SHP77 (cell line): ENCODE measurements at places on chromosomes 3 and 15.

- no peak for DNase-seq
Observed at GRCh38 chr3:136928240-136928639, 29.5 kb upstream of the IL20RB start.

DNA sequence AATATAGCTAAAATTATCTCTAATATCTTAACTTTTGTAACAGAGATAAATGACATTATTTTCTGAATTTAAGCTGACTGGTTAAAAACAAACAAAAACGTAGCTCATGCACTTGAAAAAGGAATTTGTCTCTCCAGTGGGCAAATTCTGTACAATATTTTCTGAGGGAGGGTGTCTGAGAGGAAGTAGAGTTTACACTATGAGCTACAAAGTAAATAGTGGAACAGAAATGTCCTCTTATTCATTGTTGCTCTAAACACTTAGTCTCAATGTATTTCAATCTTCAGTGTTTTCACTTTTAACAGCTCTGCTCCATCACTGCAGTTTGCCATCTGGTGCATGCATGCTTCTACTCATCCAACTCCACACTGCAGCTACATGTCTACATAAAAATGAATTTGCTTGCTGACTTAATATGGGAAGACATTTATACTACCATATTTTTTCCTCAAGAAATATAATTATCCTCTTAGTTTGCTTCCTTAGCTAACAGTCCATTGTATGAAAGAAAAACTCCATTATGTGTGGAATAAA is 817.4 kb upstream of the LMCD1 start:
- DNase-seq = no peak

DNA sequence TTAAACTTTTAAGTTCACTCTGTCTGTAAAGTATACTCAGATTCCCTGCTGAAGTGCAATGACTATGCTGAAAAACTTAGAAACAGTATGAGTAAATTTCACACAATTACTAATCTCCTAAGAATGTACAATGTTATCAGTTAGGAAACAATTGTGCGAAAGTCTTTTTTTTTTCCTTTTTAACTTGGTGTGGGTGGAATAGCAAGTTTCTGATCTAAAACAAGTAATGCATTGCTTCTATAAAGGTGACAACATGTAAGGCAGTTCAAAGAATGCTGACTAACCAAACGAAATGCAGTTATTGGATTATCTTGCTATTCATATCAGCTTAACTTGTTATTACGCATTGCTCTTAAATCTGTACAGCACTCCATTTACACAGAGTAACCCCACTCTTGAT is 19.3 kb upstream of the SLC12A8 start:
- no peak for DNase-seq

DNA sequence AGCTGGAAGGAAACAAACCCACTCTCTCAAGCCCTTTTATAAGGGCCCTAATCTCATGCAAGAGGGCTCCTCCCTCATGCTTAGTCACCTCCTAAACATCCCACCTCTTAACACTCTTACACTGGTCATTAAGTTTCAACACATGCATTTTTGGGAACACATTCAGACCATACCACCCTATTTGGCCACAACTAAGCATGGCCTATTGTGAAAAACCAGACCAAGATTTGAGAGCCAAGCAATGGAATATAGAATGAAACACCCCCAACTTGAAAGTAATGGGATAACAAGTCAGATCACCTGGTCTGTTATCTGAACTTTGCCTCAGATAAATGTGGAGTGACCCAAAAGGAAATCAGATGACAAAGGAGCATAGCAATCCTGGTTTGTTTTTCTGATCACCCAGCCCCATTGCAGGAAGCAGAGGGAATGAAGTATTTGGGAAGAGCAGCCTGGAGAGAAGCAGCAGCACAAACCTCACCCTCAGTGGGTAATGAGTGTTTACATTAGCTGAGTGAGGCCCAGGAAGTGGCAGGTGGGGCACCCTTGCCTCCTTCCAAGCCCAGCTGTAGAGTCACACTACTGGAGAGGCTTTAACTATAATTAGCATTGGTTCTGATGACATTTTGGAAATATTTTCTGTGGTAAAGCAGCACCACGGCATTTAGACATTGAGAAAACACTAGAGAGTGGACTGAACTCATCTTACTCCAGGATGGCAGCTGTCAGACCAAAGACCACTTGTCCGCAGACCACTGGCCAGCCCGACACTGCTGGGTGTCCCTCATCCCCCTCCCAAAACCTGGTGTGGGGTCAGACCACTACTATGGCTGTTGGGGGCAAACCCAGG is 48.8 kb upstream of the PRTG start:
- DNase-seq = peak; percentile 72

DNA sequence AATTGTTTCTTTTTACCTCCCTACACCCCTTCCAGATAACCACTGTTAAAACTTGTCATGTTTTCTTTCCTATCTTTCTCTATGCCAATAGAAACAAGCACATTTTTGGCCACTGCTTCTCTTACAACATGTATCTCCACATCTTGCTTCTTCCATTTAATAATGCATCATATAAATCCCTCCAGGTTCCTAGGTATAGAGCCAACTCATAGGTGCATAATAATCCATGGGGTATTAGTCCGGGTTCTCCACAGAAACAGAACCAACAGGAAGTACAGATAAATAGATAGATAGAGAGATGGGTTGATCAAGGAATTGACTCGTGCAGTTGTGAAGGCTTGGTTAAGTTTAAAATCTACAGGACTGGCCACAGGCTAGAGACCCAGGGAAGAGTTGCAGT is 41.5 kb upstream of the PSMD6 start:
- no peak for DNase-seq

DNA sequence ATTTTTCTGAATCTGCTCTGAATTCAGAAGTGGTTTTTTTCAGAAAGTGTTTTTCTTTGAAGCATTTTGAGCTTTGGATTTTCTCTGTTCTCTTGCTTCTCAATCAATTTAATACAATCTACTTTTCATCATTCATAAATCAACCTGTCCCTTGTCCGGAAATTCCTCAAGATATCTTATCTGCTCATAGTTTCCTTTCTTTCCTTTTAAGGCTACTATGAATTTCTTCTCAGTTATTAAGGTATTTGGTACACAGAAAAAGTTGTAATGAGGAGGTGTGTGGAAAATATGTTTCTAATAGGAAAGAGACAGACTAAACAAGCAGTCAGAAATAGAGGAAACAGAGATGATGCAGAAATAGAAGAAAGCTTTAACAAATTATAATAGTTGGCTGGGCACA is 14.4 kb downstream of the CGGBP1 start:
- no peak for DNase-seq

GRCh38 chr15:46111730-46112129 is 476.9 kb downstream of the SQOR start:
- DNase-seq = no peak

GRCh38 chr3:171704002-171704401 is 106.3 kb downstream of the PLD1 start:
- peak; percentile 37 for DNase-seq

DNA sequence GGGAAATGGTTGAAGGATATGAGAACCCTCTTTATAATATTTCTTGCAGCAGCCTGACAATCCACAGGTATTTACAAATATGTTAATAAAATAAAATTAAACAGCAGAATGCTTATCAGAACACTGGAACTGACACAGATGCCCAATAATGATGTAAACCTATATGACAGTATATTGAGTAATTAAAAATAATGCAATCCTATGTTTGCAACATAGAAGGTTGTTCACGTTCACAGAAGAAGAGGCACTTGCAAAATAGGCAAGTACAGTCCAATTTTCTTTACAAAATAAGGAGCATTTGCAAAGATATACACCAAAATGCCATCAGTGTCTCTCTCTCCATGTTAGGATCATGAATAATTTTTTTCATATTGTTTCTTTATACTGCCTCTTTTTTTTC is 397.0 kb upstream of the WNT5A start:
- no peak for DNase-seq

- DNase-seq = peak; percentile 6
Observed at GRCh38 chr3:15333099-15333955, 941 bp upstream of the SH3BP5 start.

GRCh38 chr3:138684396-138684795 is 75.8 kb downstream of the FAIM start:
- DNase-seq = no peak

GRCh38 chr15:100898661-100899462 is 19.2 kb downstream of the ALDH1A3 start:
- no peak for DNase-seq

DNA sequence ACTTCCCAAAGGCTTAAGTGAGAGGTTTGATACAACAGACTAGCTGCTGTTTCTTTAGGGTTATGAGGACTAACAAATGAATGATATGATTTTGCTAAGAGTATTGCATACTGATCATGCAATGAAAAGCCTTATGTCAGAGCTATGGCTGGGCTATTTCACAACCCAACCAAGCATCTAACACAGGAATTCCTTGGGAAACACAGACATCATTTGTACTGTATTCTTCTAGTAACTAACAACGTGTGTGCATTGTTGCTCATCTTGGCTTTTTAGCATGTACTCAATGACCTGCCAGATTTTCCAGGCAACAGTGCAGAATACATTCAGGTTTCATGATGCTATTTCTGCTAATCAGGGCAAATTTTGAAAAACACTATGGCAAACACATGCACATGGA is 19.3 kb downstream of the PDZRN3 start:
- no peak for DNase-seq

GRCh38 chr3:155495387-155495786 is 201.9 kb upstream of the STRIT1 start:
- DNase-seq = no peak

DNA sequence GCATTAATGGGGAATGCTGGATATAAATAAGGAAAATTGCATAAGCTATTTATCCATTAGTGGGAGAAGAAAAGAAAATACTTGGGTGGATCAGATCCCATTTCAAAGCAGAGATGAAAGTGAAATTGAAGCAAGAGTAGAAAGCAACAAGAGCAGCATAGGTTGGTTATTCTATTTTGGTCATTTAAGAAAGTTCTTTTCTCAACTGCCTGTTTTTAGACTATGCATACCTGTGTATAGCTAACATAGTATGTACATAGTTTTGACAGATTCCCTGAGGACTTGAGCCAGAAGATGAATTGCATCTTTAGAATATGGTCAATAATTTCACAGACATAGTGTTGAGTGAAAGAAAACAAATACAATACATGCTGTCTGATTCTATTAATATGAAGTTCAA is 29.0 kb upstream of the DENND4A start:
- DNase-seq = no peak

GRCh38 chr3:135136361-135137100 is 341.5 kb downstream of the EPHB1 start:
- no peak for DNase-seq

DNA sequence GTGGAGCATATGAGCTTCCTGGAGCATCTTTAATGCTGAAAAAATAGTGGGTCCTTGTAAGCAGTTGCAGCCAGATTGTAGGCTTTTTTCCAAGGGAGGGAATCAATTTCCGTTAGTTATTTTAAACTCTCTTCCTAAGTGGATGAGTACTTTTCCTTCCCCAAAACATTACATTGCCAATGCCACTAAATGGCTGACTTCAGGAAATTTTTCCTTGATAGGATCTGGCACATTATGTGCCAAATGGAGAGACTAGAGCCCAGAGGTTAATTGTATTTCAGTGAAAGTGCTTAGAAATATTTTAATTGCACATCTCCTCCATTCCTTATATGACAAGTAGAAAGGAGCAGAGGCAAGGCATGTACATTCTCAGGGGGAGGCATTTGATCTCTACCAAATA is 83.5 kb downstream of the TNFAIP8L3 start:
- no peak for DNase-seq

DNA sequence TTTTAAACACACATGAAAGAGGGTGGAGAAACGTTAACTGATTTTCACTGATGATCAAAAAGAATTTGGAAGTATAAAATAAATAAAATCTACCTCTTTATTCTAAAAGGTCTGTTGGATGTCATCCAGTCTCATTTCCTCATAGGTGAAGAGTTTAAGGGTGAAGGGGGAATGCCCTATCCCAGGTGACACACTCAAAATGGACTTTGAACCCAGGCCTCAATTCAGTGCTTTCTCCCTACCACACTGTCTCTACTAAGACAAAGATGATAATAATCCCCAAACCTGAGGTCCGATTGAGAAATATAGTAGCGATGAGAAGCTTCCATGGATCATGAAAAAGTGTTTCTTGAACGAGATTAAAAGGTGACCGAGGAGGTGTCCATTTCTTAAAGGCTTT is 5.1 kb upstream of the EFCAB12 start:
- DNase-seq = no peak

DNA sequence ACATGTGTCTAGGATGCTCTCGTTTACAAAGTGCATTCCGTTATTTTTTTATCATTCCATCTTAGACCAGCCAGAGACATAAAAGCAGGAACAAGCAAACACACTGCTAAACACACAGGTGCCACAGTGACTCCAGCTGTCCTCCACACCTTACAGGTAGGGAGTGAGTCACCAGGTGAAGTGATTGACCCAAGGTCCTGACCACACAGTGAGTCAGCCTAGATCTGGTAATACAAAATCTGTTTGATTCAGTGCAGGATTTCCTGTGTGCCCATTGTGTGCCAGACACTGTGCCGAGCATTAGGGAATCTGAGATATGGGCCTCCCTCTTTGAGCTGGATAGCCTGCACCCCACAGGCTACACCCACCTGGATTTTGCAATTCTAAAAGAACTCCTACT is 16.7 kb upstream of the BFSP2 start:
- DNase-seq = no peak

- no peak for DNase-seq
Observed at GRCh38 chr3:114445233-114445632, 151.4 kb downstream of the TIGIT start.

DNA sequence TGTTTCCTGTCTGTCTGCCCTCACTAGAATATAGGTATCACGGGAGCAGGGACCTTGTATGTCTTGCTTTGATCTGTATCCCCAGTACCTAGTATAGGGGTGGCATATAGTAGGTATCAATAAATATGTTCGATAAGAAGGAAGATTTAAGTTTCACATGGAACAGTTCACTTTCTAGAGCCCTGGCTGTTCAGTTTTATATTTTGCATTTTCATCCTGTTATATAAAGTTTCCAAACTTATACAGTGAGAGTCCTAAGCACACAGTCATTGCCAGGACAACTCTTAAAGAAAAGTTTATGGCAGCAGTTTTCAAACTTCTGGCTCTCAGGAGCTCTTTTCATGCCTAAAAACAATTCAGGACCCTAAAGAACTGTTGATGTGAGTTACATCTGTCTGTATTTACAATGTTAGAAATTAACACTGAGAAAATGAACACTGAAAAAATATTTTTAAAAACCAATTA is 13.4 kb downstream of the ITPR1 start:
- no peak for DNase-seq

DNA sequence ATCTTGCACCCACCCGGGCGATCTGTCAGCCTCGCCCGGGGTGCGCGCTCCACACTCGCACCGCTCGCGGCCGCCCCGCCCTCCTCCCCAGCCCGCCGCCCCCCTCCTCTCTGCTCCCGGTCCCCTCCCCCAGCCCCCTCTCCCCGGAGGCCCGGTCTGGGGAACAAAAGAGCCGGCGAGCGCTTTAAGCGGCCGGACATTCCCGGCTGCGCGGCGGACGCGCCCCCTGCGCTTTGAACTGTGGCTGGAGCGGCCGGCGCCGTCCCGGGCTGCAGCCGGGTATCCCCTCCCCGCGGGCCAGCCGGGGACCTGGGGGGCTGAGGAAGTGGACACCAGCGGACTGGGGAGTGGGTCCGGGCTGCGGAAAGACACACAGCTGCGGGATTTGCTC is at the start of gene IGDCC3:
TSS of gene IGDCC3 (minus strand) at position 27 of the 391 bp plus-strand sequence. CDS start 214 bp downstream, outside the sequence.
- DNase-seq = no peak
